GM20000 (cell line): ENCODE measurements at places on chromosomes 6 and 20.

- no peak for DNase-seq
Observed at GRCh38 chr20:42267793-42268384, 649.7 kb upstream of the CHD6 start.

DNA sequence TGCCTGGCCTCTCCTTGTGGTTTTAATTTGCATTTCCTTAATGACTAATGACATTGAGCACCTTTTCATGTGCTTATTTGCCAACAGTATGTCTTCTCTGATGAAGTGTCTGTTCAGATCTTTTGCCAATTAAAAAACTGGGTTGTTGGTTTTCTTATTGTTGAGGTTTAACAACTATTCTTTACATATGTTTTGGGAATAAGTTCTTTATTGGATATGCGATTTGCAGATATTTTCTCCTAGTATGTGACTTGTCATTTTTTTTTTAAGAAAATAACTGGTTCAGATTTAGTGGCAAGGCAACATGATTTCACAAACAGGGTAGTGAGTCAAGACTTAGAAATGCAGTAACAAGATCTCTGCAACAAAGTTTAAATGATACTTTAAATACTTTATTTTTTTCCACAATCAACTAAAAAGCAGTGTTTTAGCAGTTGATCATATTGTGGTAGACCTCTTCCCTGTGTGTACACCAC, 67.8 kb downstream of the TIAM2 start:
- DNase-seq = no peak

- peak; percentile 84 for DNase-seq
Observed at GRCh38 chr6:41439524-41440418, 104.4 kb downstream of the NCR2 start.

GRCh38 chr20:13510837-13511488, 127.8 kb downstream of the TASP1 start:
- DNase-seq = no peak

- DNase-seq = no peak
Observed at GRCh38 chr20:24785141-24786110, 163.6 kb upstream of the CST7 start.

DNA sequence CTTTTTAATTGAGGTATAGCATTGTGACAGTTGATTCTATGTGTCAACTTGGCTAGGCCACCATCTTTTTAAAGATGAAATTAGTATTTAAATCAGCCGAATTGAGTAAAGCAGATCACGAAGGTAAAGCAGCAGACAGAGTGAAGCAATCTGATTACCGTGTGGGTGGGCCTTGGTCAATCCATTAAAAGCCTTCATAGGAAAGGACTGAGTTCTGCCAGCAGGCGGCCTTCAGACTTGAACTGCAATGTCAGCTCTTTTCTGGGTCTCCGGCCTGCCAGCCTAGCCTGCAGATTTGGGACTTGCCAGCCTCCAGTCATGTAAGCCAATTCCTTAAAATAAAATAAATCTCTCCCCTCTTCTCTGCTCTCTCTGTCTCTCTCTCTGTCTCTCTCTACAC, 22.4 kb upstream of the TGM2 start:
- DNase-seq = no peak

GRCh38 chr20:4766631-4767030, 44.9 kb downstream of the PRND start:
- DNase-seq = no peak

- DNase-seq = no peak
Observed at GRCh38 chr6:166419717-166420116, 37.0 kb upstream of the MPC1 start.

DNA sequence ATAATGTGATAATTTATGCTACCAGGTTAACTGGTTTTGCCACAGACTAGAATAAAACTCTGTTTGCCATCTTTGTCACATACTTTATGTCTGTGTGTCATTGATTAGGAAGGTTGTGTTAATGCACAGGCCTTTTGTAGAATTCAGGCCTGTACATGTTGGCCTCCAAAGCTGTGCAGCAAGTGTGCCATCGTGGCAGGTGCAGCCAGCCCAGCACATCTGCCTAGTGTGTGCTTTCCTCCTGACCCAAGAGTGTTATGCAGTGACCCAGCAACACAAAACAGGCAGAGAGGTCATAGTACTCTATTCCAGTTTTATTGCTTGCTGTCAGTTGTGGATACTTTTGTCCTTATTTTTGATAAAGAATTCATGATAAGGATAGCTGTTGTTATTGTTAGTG, 3.7 kb downstream of the MAP3K4 start:
- DNase-seq = no peak

GRCh38 chr20:11790046-11790445, 127.6 kb upstream of the BTBD3 start:
- DNase-seq = no peak

DNA sequence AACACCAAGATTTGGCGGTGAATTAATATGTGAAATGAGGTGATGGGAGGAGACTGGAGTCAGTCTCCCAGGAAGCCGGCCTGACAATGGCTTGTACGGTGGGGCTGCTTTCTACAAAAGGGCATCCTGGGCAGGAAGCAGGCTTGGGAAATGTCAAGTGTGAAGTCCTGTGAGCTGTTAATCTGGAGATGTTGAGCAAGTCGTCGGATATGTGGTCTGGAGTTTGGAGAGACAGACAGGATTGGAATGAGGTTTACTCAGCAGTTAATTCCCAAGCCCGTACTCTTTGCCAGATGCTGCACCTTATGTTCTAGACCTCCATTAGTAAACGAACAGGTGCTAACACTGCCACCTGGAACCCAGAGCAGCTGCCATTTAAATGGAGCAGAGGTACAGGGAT, 107.7 kb upstream of the FOXC1 start:
- DNase-seq = no peak

DNA sequence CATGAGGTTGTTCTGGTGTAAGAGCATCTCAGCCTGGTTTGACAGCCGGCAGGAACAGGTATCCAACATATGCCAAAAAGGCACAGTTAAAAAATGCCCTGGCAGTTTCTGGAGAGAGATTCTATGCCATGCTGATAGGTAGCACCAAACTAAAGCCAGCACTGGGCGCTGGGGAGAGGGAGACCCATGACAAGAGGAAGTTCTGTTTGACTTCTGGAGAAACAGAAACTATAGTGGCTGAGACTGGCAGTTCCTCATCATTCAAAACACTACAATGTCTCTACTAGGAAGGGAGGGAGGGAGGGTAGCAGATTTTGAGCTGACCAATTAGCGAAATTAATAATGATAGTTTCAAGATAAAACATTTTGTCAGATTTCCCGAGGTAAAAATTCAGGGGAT, 174.1 kb downstream of the ADAT2 start:
- DNase-seq = peak; percentile 46

DNA sequence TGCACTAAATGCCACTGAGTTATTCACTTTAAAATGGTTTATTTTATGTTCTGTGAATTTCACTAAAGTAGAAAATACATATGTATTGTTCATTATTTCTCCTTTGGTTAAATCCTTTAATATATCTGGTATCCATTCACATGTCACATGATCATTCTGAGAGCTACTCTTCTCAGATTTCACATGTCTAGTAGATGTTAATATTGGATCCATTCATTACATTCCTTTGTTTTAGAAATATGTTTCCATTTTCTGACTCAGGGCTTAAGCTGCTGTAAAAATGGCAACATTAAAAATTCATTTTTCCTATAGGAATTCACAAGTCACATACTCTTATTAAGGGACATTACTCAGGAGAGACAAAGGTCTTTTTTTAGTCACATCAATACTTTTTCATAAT, 205.4 kb downstream of the ZFAND3 start:
- no peak for DNase-seq

GRCh38 chr6:112909781-112910180, 562.7 kb downstream of the RFPL4B start:
- no peak for DNase-seq

DNA sequence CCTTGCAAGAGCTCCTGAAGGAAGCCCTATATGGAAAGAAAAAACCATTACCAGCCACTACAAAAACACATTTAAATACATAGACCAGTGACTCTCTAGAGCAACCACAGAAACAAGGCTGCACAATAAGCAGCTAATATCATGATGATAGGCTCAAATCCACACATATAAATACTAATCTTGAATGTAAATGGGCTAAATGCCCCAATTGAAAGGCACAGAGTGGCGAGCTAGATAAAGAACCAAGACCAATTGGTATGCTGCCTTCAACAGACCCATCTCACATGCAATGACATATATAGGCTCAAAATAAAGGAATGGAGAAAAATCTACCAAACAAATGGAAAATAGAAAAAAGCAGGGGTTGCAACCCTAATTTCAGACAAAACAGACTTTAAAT, 153.0 kb downstream of the LRRC1 start:
- no peak for DNase-seq

DNA sequence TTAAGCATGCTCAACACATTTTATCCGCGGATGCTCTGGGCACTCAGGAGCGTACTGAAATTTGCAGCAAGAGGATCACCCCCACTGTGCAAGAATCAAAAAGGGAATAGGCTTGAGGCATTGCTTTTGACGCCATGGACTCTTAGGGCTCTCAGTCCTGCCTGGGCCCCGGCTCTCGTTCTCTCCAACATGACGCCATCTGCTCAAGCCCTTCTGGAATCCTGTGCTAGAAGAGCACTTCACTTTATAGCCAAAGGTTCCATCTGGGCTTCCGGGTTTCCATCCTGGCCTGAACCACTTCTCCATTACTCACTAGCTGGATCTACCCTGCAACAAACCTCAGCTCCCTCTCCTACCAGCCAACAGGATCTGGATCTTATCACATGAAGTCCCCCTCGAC, 105.3 kb downstream of the FOXF2 start:
- DNase-seq = no peak

DNA sequence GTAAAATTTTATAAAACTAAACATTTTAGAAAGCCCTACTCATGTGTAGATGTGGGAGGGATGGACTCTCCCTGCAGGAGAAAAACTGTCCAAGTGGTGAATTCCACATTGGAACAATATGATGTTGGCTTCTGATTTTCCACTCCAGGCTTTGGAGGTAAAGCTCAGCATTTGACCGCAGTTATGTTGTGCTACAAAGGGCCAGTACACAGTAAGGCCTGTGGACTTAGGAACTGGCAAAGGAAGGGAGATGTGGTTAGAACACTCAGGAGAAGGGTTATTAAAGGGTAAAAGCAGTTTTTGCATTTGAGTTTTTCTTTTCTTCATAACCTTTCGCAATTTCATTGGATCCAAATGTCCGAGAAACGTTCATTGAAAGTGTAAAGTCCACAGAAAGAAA, 150.3 kb upstream of the SASH1 start:
- no peak for DNase-seq

DNA sequence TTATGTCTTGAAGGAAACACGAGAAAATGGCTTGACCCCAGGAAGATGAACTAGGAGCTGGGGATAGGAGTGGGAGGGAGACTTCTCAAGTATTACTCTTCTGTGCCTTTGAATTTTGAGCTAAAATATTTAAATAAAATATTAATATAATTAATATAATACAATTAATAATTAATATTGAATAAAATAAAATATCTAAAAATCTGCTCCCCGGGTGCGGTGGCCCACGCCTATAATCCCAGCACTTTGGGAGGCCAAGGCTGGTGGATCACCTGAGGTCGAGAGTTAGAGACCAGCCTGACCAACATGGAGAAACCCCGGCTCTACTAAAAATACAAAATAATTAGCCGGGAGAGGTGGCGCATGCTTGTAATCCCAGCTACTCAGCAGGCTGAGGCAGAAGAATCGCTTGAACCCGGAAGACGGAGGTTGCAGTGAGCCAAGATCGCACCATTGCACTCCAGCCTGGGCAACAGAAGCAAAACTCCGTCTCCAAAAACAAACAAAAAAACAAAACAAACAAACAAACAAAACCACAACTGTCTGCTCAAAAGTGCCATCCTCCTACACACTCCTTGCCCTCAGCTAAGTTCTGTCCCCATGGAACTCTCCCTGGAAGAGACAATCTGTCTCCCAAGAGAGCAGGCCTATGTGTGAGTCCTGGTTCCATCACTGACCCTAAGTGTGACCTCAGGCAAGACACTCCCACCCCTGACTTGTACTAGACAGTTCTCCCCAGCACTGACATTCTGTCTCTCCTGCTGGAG, 13.7 kb upstream of the TRIB3 start:
- DNase-seq = no peak

GRCh38 chr6:25652007-25652515, at the start of gene SCGN:
TSS of gene SCGN (plus strand) at chr6:25652215. CDS start at chr6:25652404, 189 bp downstream.
- peak; percentile 62 for DNase-seq

- DNase-seq = no peak
Observed at GRCh38 chr6:3771407-3772011, 20.0 kb upstream of the PXDC1 start.

DNA sequence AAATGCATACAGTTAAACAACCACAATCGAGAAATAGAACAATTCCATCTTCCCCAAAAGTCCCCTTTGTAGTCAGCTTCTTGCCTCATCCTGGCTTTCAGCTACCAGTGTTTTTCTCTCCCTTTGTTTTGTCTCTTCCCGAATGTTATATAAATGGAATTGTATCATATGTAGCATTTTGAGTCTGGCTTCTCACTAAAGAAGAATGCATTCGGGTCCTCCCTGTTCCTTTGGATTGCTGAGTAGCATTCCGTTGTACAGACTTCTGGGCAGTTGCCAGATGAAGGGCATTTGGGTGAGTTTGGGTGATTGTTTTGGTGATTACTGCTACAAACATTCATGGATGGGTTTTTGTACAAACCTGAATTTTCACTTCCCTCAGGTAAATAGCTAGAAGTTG, 27.8 kb downstream of the PRPH2 start:
- DNase-seq = no peak

DNA sequence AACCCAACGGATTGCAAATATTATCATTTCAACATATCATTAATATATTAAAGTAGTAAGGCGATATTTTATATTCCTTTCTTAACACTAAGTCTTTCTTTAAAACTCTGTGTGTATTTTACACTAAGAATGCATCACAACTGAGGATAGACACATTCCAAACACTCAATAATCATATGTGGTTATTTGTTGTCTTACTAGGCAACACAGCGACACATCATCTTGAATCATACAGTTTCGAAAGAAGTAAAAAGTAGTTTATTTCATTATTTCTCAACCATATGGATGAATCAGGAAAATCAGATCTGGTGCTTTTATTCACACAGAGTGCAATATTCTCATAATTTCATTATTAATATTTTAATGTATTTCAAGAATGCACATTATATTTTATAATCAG, 662.4 kb downstream of the EPHA7 start:
- DNase-seq = no peak
